Muscle of back (tissue), 13 donors: ENCODE measurements at places on chromosomes 7 and 10. TPM values are rescaled to one million over a fixed set of nuclear protein-coding genes. Genes with fewer than 3 reads are reported as not detected.

DNA sequence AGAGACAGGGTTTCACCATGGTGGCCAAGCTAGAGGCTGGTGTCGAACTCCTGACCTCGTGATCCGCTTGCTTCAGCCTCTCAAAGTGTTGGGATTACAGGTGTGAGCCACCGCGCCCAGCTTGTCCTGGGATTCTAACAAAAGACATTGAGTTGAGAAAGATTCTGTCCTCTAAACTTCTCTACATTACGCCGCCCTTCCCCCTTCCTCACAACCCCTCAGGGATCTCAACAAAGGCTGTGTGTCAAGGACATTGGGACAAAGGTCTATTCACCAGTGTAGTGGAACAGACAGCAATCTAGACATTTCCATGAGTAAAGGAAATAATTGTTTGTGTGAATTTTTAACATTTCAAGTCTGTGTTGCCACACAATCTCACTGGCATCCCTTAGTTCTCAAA, 68.8 kb upstream of the KIF5B start:
- no peak for DNase-seq

The IL15RA gene
- 1.7 TPM for polyA plus RNA-seq

The NRCAM gene
- 44.0 TPM for polyA plus RNA-seq

The HSPA12A gene
- 7.6 TPM for polyA plus RNA-seq

- no peak for DNase-seq
Measured at GRCh38 chr10:62618054-62618453, 186.5 kb upstream of the ADO start.

DNA sequence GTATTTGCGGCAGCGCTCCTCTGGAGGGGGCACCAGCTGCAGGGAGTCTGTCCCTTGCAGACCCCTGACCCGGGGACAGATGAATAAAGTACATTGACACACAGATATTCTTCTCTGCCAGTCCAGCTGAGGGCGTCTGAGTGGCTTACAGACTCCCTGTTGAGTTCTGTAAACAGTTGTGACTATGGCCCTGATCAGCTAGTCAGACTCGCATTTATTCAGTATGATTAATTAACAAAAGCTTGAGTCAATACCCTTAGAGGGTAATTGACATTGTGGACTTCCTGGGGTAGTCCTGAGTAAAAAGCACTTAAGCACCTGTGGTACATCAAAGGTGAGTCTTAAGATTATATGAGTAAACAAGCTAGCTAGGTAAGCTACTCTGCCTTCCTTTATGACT, 21.0 kb downstream of the ANKRD30A start:
- no peak for DNase-seq

The WDR86 gene
- polyA plus RNA-seq: 3.5 TPM

DNA sequence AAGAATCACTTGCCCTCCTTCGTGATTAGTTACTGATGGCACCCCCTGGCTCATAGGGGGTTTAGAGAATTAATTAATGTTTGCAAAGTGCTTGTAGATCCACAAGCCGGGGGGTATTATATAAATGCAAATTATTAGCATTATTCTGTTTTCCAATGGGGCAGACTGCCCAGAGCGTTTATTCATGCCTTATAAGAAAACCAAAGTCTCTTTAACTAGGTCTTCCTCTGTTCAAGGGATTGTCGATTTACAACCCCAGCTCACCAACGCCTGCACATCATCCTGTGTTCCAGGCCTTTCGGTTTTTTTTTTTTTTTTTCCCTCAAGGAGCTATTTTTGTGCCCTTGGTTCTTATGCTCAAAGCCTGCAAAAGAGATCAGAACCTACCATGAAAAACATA, 630.7 kb downstream of the PARD3 start:
- no peak for DNase-seq

DNA sequence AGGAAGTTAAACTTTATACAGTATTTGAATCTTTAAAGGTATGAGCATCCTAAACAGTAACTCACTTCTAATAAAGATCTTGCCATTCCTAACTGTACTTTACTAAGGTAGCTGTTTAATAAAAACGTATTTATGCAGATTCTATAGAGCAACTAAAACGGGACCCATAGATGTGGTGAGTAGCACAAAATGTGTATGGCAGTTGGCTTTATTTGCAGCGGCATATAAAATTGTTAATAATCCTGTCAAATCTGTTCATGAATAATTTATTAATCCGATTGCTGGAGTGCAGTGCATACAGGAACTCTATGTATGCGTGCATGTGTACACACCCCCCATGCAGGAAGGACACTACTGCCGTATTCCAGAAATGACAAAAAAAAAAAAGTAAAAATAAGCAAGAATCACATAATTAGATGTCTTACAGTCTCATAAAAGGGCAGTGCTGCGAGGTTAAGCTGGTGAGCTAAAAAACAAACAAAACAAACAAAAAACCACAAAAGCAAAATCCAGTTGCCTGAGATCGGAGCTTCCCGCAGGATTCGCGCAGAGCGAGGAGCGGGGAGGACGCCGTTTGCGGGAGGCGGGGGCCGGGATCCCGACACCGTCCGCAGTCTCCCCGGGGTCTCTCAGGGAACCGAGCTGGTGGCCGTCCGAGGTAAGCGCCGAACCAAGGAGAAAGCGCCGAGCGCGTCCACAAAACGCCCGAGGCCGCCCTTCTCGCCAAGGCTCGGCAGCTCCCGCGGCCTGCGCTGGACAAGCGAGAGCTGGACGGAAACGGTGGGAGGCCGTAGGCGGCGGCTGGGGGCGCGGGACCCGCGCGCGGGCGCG, 518 bp upstream of the COMMD3 start:
- no peak for DNase-seq

The FKBP6 gene
- 0.22 TPM for polyA plus RNA-seq

The NEUROG3 gene
- not detected for polyA plus RNA-seq

The C10orf105 gene
- not detected for polyA plus RNA-seq

- DNase-seq: no peak
Measured at GRCh38 chr7:2477447-2478398, 1.5 kb upstream of the GRIFIN start.

DNA sequence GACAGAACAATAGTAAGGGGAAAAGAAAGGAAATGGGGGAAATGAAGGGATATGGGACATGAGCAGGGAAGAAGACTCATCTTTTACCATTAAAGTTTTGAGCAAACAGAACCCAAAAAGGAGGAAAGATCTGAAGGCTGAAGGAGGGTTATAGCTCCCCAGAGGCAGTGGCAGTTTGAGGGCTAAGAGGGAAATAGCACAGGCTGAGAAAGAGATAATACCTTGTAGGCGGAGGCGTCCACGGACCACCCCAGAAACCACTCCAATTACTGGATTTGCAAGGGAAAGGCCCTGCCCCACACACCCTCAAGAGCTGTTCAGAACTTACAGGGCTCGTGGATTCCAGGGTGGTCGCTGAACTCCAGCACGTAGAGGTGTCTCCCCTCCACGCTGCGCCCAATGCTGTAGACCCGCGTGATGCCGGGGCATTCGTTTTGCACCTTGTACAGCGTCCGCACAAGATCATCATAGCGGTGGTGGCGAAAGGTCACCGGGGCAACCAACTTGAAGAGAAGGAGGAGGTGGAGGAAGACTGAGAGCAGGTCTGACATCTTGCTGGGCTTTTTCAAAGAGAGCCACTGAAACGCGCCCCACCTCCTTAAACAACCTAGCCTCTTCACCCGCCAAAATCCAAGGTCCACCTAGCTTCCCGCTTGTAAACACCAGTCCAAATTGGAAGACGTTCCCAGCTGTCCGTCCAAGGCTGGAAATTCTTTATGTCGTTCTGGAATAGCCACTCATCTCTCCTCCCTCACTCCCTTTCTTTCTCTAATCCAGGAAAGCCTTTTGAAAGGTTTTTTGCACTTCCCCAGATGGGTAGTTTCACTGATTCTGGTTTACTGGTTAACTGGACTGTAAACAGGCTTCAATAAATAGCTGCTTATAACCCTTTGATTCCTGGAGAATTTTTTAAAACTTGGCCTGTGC, at the start of gene CPN1:
CPN1 (minus strand) TSS at position 795 of the 927 bp plus-strand sequence; CDS start at position 551, 244 bp downstream.
- DNase-seq: no peak

The RNF133 gene
- not detected for polyA plus RNA-seq

DNA sequence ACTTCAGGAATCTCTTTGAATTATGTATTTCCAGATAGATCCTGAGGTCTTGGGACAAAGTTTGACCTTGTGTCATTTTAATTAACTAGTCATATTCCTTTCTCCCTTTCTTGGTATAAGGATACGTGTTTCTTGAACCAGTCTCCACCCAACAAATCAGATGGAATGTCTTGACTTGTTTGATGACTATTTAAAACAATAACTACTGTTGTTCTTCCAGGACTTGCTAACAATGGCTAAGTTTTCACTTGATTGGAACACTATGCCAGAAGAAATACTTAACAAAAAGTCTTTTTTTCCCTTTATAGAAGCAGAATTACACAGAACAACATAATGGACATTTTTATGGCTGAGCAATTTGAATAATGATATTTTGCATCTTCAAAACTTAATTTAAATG, 43.0 kb upstream of the WIPF3 start:
- no peak for DNase-seq

The STEAP1 gene
- 1.3 TPM for polyA plus RNA-seq

DNA sequence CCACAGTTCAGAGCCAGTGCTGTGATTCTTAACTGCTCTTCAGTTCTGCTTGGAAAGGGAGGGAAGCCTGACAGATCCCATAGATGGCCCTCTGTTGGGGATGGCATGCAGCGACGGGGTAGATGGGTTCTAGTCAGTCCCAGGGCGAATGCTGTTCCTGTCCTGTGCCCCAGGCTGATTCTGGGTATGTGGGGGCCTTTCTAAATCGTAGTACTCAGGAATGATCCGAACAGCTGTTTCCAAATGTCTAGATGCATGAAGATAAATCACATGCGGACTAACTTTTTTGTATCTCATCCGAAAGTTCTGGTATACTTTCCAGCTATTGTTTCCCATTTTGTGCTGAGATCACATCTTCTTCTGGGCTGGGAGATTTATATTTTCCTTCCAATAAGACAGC, 186.0 kb upstream of the MKI67 start:
- DNase-seq: no peak

DNA sequence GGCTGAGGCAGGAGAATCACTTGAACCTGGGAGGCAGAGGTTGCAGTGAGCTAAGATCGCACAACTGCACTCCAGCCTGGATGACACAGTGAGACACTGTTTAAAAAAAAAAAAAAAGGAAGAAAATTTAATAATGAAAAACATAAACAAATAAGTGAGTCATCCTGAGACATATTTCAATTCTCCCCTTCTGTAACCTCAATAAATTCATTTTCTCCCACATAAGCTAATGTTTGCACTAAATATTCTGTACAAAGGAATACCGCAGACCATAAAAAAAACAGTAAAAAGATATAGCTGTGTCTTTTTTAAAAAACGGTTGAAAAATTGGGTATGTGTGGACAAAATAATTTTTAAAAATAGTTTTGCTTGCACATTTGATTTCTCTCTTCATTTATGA, 654.0 kb downstream of the KCNMA1 start:
- no peak for DNase-seq

- DNase-seq: no peak
Measured at GRCh38 chr10:112552593-112553110, 105.6 kb downstream of the VTI1A start.

- no peak for DNase-seq
Measured at GRCh38 chr10:3494131-3494837, 290.7 kb downstream of the KLF6 start.

DNA sequence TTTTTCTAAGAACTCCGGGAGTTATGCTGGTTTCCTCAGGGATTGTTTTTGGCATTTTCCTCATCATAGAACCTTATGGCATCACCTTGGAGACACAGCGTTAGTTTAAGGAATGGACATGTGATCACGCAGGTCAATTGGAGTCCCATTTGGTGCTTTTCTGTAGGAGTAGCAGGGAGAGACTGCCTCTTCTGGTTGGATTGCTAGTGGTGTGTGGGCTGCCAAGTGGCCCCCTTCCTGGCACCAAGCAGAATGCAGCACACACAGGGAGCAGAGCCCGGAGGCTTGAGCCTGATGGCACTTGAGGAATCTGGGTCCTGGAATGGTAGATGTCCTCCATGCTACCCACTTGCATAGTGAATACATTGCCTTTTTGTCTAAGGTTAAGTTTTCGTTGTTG, 57.9 kb downstream of the SDK1 start:
- no peak for DNase-seq

DNA sequence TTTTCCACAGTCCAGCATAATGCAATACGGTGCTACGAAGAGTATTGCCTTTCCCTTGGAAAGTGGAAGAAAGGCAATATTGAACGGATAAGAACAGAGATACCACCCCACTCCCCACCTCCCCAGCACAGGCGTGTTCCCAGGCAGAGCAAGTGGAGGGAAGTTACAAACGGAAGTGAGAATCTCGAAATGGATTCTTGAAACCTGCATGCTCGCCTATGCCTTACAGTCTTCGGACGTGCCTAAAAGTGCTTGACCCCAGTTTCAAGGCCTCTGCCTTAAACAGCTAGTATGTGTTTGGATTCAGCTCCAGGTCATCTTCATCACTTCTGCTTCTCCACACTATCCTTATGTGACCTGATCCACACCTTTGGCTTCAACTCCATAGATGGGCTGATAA, 35.0 kb upstream of the USP6NL start:
- no peak for DNase-seq

DNA sequence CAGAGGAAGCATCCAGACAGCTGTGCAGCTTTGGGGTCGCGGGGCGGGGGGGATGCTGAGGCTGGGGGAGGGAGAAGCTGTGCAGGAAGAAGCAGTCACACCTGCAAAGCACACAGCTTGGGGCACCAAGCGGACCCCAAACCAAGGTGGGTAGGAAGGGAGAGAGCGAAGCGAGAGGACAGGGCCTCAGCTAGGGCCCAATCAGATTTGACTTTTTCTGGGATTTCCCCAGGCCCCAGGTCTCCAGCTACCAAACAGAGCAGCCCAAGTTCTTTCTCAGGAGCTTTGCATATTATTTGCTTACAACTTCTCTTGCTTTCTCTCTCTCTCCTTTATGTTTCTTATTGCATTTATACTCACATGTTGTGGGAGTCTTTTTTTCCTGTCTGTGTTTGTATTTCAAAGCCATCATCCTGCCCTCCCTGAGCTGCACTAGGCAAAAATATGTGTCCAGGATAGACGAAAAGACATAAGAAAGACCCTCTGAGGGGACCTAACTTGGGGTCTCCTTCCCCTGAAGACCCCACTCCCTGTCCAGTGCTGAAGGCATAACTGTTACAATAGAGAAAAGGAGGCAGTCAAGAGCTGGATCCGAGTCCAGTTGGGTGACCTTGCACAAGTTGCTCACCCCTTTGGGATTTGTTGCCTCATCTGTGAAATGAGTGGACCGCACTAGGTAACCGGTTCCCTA, 50.6 kb upstream of the SMNDC1 start:
- no peak for DNase-seq
